Activated naive CD4-positive, alpha-beta T cell treated with anti-CD3 and anti-CD28 coated beads, Interleukin-2, amount 50 U/mL, for 72 hours (primary cell): ENCODE measurements at places on chromosomes 3 and 15. TPM values are rescaled to one million over a fixed set of nuclear protein-coding genes. Genes with fewer than 3 reads are reported as not detected.

- no peak for DNase-seq
Measured at GRCh38 chr3:190166948-190167347, 46.3 kb upstream of the P3H2 start.

GRCh38 chr3:29011441-29011840 lies 269.4 kb upstream of the RBMS3 start:
- no peak for DNase-seq

- no peak for DNase-seq
Measured at GRCh38 chr3:66376568-66376967, 124.3 kb downstream of the LRIG1 start.

DNA sequence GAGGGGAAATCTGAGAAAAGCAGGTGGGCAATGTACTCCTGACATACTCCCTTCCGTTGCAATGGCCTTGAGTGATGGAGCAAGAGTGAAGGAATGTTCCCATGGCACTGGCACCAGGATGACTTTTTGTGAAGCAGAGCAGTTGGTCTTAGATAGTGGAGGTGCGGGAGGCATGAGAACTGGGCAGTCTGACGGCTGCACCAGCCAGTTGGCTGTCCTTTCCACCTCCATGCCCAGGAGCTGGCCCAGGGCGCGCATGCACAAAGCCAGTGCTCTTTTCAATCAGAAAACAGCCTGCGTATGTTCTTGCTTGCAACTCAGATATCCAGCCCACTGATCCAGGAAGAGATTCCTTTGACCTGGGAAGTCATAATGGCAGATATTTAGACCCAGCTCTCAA lies 136.8 kb downstream of the PGPEP1L start:
- no peak for DNase-seq

- no peak for DNase-seq
Measured at GRCh38 chr15:68385671-68386586, 46.0 kb downstream of the ITGA11 start.

The LRRK1 gene
- 0.09 TPM for total RNA-seq

The SYNPR gene
- not detected for total RNA-seq

The LTF gene
- not detected for total RNA-seq

The WDR72 gene
- not detected for total RNA-seq
